ENCODE measurements at places on chromosomes 3 and 15. TPM values are rescaled to one million over a fixed set of nuclear protein-coding genes. Genes with fewer than 3 reads are reported as not detected.

DNA sequence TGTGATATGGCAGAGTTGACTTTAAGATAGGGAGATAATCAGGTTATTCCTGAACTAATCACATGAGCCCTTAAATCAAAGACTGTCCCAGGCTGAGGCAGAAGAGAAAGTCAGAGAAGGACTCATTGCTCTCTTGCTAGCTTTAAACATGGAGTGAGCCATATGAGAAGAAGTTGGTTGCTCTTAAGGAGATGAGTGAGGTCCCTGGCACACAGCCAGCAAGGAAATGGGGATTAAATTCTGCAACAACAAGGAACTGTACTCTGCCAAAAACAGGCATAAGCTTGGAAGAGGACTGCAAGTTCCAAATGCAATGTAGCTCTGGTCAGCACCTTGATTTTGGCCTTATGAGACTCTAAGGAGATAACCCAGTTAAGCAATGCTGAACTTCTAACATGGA lies 457.0 kb downstream of the PLOD2 start:
- no peak for DNase-seq

- DNase-seq, result no peak
Measured at GRCh38 chr3:109728861-109729494, 391.6 kb upstream of the DPPA4 start.

DNA sequence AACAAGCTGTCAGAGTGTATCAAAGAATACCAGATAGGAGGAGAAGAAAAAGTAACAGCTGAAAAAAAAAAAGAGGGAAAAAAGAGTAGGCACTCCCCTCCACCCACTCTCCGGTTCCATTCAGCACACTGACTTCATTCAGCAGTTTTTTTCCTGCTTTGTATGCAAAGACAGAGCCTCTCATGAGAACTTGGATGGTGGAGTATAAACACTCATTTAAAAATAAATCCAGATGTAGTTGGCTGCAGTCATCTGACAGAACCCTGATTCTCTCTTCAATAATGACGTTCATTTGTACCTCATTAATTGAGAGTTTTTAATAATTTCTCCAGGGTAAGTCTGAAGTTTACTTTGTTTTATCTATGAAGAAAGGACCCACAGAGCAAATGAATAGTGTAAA lies 81.0 kb downstream of the TMEM108 start:
- DNase-seq, result no peak

DNA sequence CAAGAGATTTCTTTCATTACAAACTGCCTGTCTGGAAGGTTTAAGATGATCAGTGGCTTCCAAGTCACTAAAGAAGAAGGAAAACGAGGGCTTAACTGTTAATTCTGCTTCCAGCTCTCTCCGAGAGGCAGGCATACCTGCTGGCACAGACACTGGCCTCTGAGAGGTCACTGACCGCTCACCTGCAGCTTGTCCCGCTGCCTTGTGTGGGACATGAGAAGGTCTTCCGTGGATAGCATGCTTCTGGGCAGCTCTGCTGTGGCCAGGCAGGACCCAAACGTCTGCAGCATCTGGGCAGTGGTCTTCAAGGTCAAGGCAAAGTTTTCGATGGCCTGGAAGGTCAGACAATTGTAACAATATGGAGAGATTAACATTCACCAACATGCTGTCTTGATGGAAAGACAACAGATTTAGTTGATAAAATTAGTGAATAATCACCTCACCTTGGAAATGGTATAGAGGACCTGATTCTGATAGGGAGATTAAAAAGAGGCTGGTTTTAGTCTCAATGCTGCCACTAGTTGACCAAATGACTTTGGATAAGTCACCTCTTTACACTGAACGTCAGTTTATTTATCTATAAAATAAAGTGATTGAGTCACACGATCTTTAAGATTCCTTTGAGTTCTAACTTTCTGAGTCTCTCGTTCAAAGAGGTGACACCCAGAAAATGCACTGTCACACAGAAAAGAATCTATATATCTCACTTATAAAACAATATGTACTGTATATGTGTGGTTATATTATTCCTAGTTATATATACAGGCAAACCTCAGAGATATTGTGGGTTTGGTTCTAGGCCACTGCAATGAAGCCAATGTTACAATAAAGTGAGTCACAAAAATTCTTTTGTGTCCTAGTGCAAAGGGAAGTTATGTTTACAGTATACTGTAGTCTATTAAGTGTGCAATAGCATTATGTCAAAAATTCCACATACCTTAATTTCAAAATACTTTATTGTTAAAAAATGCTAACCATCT lies 65.1 kb downstream of the B3GNT5 start:
- DNase-seq, result no peak

- DNase-seq, result no peak
Measured at GRCh38 chr15:73952913-73953750, 26.9 kb downstream of the LOXL1 start.

- no peak for DNase-seq
Measured at GRCh38 chr3:144840866-144841265, 869.2 kb downstream of the DIPK2A start.

Gene P2RY14
- 2.3 TPM for total RNA-seq

Gene CFAP44
- total RNA-seq, result 12.8 TPM

Measured in Peyer's patch (tissue), 4 donors.